ENCODE measurements at places on chromosomes 16 and 17. TPM values are rescaled to one million over a fixed set of nuclear protein-coding genes. Genes with fewer than 3 reads are reported as not detected.

ASIC2 gene
- total RNA-seq = 3.5 TPM

GLG1 gene
- total RNA-seq = 193 TPM

TBC1D3L gene
- total RNA-seq = 59.1 TPM

HOXB13 gene
- 26.9 TPM for total RNA-seq

CDK5R1 gene
- total RNA-seq = 4.8 TPM

DNA sequence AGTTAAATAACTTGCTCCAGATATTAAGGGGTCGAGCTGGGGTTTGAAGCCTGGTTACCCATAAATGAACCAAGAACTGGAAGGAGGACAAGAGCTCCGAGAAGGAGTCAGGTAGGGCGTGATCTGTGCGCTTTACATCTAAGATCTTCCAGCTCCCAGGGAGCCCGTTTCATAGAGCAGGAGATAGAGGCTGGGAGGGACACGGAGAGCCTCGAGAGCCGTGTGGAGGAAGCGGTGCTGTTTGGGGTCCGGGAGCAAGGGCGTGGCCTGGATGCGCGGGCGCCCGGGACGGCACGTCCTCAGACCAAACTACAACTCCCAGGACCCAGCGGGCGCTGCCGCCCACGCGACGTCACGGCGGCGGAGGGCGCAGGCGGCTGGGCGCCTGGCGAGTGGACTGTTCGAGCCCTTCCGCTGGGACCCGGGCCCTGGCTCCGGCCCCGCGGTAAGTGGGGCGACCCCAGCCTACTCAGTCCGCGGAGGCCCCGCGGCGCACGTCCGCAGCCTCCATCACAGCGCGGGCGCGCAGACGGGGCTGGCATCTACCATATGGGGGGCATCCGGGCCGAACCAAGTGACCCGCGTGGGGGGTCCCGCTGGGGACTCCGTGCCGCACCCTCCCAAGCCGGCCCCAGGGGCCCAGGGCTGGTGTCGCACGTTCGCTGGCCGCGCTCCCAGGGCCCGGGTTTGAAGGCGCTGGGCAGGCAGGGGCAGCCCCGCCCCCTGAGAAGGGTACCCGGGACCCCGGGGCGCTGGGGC, at the start of gene BCKDK:
Gene BCKDK (plus strand): TSS at position 352 of the 759 bp plus-strand sequence. CDS start 838 bp downstream, outside the sequence.
- peak; percentile 59 for DNase-seq

DNA sequence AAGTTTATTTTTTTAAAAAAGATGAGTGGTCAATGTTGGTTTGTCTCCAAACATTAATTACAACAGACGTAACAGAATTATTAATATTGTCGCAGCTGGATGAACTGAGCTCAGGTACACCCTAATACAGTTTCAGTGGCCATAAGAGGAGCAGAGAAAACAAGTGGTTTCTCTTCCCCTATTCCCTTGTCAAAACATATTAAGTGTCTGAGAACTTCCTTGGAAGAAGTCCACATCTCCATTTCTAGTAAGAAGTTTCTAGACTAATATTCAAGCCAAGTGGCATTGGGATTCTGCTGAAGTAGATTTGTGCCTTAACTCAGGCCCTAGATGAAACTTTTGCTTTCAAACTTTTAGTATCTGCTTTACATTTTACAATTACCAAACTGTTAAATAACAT, 47.7 kb downstream of the GNA13 start:
- DNase-seq = no peak

- no peak for DNase-seq
These were observed 6.2 kb downstream of the FUS start for GRCh38 chr16:31186176-31186575.

Measured in mesothelial cell of epicardium (in vitro differentiated cells).